ENCODE measurements at places on chromosomes 7 and 10.
A peak's percentile ranks its signal among the peaks of the same experiment; 100 is the strongest.

DNA sequence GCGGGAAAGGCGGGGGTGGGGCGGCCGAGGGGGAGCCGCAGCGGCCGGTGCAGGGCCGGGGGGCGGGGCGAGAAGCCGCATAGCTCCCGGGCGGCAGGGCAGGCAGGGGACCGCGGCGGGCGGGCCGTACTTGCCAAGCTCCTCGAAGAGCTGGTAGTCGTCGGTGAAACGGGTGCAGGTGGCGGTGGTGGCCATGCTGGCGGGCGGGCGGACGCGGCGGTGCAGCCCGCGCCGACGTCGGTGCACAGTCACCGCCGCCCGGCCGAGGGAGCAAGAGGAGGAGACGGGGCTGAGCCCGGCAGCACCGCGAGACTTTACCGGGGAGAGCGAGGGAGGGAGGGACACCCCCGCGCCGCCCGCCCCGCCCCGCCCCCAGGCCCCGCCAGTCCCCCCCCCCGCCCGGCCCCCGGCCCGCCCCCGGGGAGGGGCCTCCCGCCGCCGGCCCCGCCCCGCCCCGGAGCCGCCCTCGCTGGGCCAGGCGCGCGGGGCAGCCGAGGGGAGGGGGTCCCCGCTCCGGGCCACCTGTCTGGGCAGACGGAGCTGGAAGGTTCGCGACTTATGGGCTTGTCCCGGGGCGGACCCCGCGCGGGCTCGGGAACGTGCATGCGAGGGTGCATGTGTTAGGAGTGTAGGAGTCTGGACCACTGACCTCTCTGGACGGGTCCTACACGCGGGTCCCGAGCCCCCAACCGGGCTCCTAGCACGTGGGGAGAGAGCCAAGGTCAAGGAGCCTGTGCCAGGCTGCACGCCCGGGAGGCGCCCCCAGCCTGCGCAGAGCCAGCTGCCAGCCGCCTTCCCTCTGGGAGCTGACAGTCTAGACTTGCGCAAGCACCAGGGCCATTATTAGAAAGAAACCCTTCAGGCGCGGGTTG lies at the start of gene CAMK2G:
CAMK2G (minus strand) TSS at position 289 of the 872 bp plus-strand sequence; CDS start at position 195, 94 bp downstream.
- peak within 1 kb of the TSS; percentile 89 for H3K27ac ChIP-seq
- no peaks in the 10 kb centered on the region for H3K27me3 ChIP-seq
- H3K4me3 ChIP-seq, result peak within 1 kb of the TSS; percentile 80
- H3K4me1 ChIP-seq, result peaks cover 41% of the 10 kb centered on the region
- peak; percentile 20 for DNase-seq

GRCh38 chr10:47241256-47241655 lies 58.7 kb upstream of the GDF10 start:
- no peak overlapping the region for H3K27ac ChIP-seq
- H3K27me3 ChIP-seq, result peaks cover 4% of the 10 kb centered on the region
- H3K36me3 ChIP-seq, result no peaks in the 10 kb centered on the region
- DNase-seq, result no peak

DNA sequence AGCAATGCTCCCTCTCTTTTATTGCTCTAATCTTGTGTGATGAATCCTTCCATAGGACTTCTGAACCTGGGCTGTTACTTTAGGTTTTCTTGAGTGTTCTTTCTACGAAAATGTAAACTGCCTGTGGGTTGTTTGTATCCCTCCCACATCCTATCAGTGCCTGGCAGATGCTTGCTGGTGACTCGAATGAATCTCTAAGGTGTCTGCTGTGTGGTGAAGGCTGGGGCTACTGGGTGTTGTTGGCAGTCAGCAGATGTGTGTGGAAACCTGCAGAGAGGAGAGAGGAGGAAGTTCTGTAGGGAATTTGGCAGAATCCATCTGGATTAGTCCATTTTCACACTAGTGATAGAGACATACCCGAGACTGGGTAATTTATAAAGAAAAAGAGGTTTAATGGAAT lies 639.4 kb downstream of the CALN1 start:
- H3K36me3 ChIP-seq, result no peaks in the 10 kb centered on the region
- H3K4me1 ChIP-seq, result no peaks in the 10 kb centered on the region
- DNase-seq, result no peak
- H3K27ac ChIP-seq, result no peak overlapping the region
- no peaks in the 10 kb centered on the region for H3K27me3 ChIP-seq

DNA sequence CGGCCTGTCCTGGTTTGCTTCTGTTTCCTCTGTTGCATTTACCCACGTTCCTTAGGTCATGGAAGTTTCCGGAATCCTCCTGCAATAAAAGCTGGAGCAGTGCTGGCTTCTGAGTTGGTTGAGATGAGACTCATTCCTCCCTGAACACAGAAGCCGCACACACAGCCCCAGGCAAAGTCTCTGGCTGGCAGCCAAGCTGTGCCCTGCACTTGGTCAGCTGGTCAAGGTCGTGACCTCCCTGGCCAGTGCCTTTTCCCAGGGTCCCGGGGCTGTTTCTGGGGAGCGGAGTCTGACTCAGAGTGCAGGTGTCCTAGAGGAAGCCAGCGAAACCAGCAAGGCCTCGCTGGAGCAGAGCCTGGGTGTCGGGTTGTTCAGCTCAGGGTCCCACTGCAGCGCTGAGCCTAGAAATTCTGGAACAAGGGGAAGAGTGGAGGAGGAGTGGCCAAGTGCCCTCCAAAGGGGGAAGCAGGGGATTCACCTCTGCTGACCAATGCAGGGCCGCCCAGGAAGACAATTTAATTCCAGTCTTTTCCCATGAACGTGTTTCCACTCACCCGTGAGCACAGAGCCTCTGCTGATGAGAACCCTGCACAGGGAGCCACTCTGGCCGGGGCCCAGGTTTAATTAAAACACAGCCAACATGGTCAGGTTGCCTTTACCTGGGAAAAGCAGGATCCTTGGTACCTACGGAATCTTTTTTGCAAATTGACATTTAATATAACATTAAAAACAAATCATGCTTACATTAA lies 245.5 kb upstream of the PPP2R2D start:
- H3K27ac ChIP-seq, result no peak overlapping the region
- no peaks in the 10 kb centered on the region for H3K36me3 ChIP-seq
- H3K4me1 ChIP-seq, result peaks cover 7% of the 10 kb centered on the region
- no peak overlapping the region for H3K4me3 ChIP-seq
- no peaks in the 10 kb centered on the region for H3K27me3 ChIP-seq

GRCh38 chr7:87083865-87084519 lies 24.5 kb upstream of the ELAPOR2 start:
- no peak overlapping the region for H3K27ac ChIP-seq
- DNase-seq, result no peak
- H3K36me3 ChIP-seq, result no peaks in the 10 kb centered on the region
- no peaks in the 10 kb centered on the region for H3K4me1 ChIP-seq
- no peaks in the 10 kb centered on the region for H3K27me3 ChIP-seq

GRCh38 chr7:77655836-77656455 lies 40.3 kb upstream of the RSBN1L start:
- H3K36me3 ChIP-seq, result no peaks in the 10 kb centered on the region
- H3K4me1 ChIP-seq, result no peaks in the 10 kb centered on the region
- no peak for DNase-seq
- H3K27me3 ChIP-seq, result no peaks in the 10 kb centered on the region
- no peak overlapping the region for H3K27ac ChIP-seq

Measured in esophagus squamous epithelium (tissue), 5 donors.